HCT116 (cell line): ENCODE measurements at places on chromosomes 3 and 15. TPM values are rescaled to one million over a fixed set of nuclear protein-coding genes. Genes with fewer than 3 reads are reported as not detected.

Gene LDHAL6B
- total RNA-seq = not detected

Gene PDZRN3
- 0.17 TPM for total RNA-seq

GRCh38 chr3:9786825-9787669 is 5.2 kb downstream of the TADA3 start:
- DNase-seq = no peak

Gene DUOXA2
- total RNA-seq = not detected
